Mucosa of gallbladder (tissue), 1 donor: ENCODE measurements at places on chromosomes 16 and 17. TPM values are rescaled to one million over a fixed set of nuclear protein-coding genes. Genes with fewer than 3 reads are reported as not detected.
A peak's percentile ranks its signal among the peaks of the same experiment; 100 is the strongest.

DNA sequence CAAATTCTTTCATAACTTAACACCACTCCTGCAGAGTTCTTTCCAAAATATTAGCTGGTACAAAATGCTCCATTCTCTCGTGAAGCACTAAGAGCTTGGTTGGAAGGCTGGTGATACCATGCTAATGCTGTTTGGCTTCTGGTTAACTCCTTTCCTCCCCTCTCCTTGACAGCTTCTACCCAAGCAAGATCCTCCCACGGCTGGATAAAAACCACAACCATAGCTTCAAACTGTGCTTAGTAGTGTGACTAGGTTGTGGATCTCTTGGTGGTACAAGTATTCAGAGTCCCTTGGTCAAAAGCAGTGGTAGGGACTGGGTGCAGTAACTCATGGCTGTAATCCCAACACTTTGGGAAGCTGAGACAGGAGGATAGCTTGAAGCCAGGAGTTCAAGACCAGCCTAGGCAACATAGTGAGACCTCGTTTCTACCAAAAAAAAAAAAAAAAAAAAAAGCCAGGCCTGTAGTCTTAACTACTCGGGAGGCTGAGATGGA, 2.3 kb downstream of the PHAF1 start:
- DNase-seq, result no peak

- DNase-seq, result peak; percentile 89
These were observed 29.4 kb downstream of the CACNA1H start for GRCh38 chr16:1182316-1182671.

- no peak for DNase-seq
These were observed 29.7 kb downstream of the BRIP1 start for GRCh38 chr17:61833536-61834193.

DNA sequence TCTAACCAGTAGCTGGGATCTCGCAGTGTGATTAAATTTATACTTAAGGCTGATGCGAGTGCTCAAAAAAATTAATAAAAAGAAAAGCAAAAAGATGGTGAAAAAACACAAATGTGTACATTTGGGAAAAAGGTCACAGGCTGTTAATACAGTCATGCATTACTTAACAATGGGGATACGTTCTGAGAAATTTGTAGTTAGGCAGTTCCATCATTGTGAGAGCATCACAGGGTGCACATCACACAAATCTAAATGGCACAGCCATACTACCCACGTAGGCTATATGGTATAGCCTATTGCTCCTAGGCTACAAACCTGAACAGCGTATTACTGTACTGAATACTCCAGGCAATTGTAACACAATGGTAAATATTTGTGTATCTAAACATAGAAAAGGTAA, 142.4 kb upstream of the MYOCD start:
- no peak for DNase-seq

DNA sequence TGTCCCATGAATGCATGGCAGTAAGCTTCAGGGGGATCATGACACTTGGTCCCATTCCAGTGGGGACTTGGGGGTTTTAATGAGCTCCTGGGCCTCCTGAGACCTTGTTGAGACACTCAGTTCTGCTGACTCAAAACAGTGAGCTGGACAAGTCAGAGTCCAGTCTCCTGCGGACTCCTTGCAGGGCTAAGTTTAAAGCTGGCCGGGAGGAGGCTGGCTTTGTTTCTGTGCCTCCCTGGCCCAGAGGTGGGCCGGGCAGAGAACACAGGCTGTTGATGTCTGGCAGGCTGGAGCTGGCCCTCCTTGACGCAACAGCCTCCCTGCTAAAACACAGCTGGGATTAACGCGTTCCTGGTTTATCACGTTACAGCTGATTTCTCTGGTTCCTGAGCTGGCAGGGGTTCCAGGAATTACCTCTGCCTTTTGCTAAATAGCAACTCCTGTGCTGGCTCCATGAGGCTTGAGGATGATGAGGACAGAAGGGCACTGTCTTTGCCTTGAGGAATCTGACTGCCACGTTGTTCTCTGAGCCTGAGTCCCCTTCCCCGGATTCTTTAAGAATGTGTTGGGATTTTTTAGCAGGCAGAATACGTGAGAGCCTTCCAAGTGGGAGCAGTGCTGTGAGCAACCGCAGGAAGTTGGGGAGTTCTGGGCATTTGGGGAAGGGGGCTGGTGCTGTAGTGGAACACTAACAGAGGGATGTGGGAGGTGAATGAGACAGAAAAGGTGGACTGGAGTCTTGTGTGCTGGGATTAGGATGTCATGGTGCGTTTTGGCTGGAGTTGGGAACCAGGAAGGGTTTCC, 2.0 kb downstream of the GPT2 start:
- DNase-seq, result peak; percentile 50

DNA sequence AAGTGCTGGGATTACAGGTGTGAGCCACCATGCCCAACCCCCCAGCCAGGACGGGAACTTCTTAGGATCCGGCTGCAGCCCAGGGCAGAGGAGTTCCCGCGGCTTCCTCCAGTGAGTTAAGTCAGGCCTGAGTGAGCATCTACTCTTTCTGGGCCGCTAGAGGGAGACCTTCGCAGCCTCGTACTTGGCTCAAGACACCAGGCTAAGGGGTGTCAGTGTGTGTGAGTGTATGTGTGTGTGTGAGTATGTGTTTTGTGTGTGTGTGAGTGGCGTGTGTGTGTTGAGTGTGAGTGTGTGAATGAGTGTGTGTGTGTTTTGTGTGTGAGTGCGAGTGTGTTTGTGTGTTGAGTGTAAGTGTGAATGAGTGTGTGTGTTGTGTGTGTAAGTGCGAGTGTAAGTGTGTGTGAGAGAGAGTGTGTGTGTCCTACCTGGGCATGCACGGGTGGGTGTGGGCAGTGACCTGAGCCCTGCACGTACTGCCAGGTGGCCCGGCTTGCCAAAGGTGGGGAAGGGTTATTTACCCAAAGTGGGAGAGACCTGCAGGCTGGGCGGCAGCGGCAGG, 58.5 kb downstream of the TMEM235 start:
- DNase-seq, result peak; percentile 83

GRCh38 chr17:36482611-36483504, 3.6 kb upstream of the ZNHIT3 start:
- DNase-seq, result peak; percentile 83

GRCh38 chr17:21247552-21248258, 5.5 kb downstream of the NATD1 start:
- DNase-seq, result no peak

DNA sequence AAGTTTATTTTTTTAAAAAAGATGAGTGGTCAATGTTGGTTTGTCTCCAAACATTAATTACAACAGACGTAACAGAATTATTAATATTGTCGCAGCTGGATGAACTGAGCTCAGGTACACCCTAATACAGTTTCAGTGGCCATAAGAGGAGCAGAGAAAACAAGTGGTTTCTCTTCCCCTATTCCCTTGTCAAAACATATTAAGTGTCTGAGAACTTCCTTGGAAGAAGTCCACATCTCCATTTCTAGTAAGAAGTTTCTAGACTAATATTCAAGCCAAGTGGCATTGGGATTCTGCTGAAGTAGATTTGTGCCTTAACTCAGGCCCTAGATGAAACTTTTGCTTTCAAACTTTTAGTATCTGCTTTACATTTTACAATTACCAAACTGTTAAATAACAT, 47.7 kb downstream of the GNA13 start:
- DNase-seq, result no peak

DNA sequence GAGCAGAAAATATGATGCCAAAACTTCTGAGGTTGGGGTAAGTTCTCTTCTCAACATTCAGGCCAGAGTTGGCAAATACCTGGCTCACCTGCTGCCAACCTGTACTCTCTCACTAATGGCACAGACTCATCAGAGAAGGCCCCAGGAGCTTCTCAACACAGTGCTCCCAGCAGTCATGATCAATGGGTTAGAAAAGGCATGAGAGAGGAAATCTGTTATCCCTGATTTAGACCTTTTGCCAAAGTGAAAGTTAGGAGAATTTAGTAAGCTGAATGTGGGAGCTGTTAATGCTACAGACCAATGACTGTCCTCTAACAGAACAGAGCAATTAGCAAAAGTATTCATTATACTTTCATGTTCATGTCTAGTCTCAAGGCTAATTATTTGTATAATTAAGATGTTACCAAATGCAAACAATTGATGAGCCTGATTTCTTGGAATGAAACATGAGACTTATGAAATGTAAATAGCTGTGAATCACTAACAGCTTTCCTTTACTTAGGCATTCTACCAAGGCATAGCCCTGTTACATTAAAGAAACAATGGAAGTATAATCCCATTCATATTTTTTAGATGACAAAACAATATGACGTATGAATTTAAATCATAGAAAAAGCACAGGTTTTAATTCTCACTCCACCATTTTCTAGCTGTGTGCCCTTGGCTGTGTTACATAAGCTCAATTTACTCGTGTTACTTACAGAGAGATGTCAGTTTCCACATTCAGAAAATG, 68.7 kb upstream of the MARCHF10 start:
- DNase-seq, result no peak

- DNase-seq, result no peak
These were observed 3.2 kb upstream of the WNT3 start for GRCh38 chr17:46821482-46822387.

GRCh38 chr16:81823734-81824133, 44.6 kb downstream of the PLCG2 start:
- no peak for DNase-seq

- DNase-seq, result peak; percentile 78
These were observed 32.1 kb downstream of the ABR start for GRCh38 chr17:1147664-1148063.

DNA sequence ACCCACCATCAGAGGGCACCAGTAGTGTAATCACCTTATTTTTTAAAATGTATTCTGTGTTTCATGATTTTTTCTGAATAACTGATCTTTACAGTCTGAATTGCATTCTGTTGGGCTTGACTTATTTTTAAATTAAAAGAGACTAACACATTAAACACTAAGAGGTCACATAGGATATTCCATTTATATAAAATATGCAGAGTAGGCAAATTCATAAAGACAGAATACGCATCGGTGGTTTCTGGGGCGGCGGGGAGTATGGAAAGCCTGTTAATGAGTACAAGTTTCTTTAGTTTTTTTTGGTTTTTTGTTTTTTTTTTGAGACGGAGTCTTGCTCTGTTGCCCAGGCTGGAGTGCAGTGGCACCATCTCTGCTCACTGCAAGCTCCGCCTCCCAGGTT, 366.3 kb downstream of the WWOX start:
- DNase-seq, result no peak

CBLN1 gene
- total RNA-seq, result 18.2 TPM

RAB26 gene
- 7.7 TPM for total RNA-seq

UBALD2 gene
- total RNA-seq, result 109 TPM
